ENCODE measurements at places on chromosomes 5 and 9.

DNA sequence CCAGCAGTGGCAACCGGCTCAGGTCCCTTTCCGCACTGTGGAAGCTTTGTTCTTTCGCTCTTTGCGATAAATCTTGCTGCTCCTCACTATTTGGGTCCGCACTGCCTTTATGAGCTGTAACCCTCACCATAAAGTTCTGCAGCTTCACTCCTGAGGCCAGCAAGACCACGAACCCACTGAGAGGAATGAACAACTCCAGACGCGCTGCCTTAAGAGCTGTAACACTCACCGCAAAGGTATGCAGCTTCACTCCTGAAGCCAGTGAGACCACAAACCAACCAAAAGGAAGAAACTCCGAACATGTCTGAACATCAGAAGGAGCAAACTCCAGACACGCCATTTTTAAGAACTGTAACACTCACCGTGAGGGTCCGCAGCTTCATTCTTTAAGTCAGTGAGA lies 103.5 kb downstream of the GLIS3 start:
- no peak for DNase-seq

DNA sequence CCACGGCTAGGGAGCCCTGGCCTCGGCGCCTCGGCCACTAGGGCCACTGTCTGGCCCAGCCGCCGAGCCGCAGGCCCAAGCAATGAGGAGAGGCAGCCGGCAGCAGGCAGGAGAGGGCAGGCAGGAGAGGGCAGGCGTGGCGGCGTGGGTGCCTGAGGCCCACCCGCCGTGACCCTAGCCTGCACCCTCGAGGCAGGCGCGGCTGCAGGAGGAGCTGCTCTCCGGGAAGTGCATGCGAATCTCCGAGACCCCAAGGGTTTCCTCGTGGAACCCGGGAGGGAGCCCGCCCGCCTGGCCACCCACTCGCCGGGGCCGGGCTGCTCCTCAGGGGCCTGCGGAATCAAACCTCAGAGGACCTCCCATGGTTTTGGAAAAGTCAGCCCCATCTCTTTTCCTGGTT lies 9.3 kb downstream of the GRIN1 start:
- no peak for DNase-seq

- no peak for DNase-seq
These were observed 119.5 kb downstream of the PJA2 start for GRCh38 chr5:109290231-109290630.

DNA sequence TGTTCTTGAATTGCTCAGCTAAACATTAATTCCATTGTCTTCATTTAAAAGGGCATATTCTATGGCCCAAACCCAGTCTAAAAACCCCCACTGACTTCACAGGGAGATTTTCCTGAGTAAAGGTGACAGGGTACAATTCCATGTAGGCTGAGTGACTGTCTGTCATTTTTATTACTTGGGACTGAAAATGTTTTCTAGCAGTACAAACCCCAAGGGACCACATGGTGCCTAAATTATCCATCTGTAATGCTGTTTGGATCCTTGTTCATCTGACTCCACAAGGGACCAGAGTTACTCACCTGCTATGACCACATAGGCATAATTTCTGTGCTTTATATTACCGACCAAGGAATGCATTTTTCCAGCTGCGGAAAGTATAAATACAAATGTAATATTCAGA lies 349.1 kb downstream of the ZNF608 start:
- no peak for DNase-seq

DNA sequence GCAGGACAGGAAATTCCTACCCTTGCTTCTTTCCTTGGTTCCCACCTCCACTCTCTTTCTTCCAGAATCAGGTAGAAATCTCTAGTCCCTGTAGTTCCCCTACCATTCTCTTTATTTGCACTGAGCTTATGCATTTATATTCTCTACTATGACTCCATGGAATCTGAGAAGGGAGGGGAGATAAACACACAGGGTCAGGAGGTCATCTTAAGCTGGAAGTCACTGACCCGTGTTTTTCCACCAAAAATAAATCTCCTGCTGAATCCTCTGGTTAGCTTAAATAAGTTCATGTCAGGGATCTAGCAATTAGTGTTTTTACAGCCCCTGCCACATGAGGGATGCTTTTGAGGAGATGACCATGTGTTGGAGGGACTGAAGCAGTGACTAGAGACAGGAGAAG lies 3.7 kb downstream of the ACTL7B start:
- DNase-seq: no peak

DNA sequence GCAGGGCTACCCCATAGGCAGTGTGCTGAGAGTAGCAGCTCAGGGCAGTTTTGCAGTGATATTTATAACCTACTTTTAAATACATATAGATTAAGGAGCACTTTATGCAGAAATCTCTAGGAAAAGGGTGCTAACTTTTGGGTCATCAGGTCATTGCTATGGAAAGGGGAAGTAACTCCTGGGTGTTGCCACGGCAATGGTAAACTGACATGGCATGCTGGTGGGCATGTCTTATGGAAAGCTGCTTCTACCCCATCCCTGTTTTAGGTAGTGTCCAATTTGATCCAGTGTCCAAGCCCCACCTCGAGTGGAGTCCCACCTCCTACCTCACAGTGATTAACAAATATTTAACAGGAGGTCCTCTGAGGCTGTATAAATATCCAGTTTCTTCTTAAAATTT lies 56.8 kb upstream of the XPA start:
- DNase-seq: no peak

- DNase-seq: no peak
These were observed 189.6 kb downstream of the HSPA4 start for GRCh38 chr5:133241179-133242092.

- DNase-seq: peak; percentile 18
These were observed 2.3 kb upstream of the MYOZ3 start for GRCh38 chr5:150658699-150659265.

DNA sequence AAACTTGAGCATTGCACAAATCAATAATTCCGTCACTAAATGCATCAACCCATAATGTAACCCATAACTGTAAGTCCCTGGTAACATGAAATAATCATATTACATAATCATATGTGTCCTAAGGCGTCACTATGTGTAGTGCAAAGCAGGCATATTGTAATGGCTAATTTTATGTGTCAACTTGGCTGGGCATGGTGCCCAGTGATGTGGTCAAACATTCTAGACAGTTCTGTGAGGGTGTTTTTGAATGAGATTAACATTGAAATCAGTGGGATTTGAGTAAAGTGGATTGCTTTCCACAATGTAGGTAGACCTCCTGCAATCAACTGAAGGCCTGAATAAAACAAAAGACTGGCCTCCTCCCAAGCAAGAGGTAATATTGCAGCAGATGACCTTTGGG lies 794.4 kb upstream of the ACO1 start:
- DNase-seq: no peak

DNA sequence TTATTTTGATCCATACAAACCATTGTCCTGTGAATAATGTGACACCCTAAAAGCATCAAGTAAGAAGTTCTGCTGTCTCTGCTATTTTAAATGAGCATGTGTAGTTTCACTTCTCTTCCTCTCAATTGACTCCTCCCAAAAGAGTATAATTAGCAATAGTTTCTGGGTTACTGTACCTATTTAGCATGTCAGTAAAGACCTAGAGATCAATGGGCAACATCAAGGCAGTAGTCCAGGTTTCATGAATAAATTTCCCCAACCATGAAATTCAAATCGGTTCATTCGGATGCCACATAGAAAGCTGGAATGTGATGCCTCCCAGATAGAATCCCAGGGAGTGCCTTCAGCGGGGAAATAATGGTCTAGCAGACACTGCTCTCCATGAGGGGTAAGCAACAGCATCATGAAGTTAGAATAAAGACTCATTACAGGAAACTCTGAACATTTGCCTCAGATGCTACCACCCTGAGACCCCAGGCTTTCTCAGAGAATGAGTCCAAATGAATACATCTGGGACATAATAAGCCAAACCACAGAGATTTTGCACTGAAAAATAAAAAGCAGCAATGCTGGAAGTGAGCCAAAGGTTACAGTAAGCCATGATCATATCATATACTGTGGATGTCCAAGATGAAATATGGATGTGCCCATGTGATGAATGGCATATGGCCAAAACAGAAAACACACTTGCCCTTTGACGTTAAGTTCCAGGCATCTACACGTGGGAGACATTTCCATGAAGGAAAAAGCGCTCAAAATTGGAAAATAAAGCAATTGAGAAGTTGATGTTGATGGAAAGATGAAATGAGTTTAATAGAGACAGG lies 1107.0 kb upstream of the SEMA6A start:
- no peak for DNase-seq

DNA sequence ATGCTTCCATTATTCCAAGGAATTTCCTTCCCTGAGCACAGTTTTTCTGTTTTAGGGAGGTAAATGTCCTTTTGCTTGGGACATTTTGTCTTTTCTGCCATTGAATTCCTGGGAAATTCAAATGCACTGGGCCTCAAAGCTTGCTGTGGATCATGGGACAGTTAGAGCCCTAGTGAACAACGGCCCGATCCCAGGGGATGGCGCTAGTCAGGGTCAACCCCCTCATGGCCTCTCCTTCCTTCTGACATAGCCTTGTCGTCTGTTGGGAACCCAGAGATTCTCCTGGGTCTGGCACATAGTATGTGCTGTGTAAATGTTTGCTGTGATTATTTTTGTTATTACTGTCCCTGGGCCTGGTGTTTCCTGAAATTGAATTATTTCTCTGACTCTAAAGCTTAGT lies 30.7 kb upstream of the COL15A1 start:
- DNase-seq: no peak

DNA sequence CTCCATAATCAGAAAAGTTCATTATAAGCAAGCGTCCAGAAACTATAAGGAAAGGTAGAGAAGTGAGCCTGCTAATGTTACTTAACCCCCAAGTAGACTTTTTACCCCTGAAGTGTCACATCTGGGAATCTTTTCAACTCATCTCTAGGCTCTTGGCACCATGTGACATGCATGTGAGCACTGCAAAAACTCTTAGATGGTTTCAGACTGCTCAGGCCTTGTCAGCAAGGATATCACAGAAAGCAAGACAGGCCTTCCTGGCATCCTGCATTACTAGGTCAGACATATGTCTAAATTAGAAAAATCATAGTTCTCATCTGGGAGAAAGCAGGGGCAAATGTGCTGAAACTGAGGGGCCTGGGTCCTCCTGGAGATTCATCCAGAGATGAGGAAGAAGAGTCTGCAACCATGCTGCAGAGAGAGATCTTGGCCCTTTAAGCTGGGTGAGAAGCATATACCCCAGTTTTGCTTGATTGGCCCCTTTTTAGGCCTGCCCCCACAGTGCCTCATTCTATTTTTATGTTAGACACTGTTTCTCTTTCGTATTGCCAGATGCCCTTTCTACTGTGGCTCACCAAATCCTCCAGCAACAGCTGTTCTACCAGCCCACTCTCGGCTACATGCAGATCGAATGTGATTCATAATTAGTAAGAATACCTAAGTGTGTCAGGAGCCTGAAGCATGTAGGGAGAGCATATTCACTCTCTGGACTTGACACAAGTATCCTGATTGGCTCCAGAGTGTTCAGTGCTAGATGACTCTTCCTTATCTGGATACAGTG lies 19.0 kb downstream of the TMEM8B start:
- no peak for DNase-seq

GRCh38 chr5:174828804-174829510 lies 104.6 kb downstream of the MSX2 start:
- DNase-seq: no peak

GRCh38 chr9:116080561-116080960 lies 73.0 kb upstream of the PAPPA start:
- DNase-seq: no peak

GRCh38 chr5:18772475-18772874 lies 1138.2 kb downstream of the TAF11L14 start:
- no peak for DNase-seq

GRCh38 chr5:168135897-168136296 lies 155.5 kb upstream of the WWC1 start:
- no peak for DNase-seq

DNA sequence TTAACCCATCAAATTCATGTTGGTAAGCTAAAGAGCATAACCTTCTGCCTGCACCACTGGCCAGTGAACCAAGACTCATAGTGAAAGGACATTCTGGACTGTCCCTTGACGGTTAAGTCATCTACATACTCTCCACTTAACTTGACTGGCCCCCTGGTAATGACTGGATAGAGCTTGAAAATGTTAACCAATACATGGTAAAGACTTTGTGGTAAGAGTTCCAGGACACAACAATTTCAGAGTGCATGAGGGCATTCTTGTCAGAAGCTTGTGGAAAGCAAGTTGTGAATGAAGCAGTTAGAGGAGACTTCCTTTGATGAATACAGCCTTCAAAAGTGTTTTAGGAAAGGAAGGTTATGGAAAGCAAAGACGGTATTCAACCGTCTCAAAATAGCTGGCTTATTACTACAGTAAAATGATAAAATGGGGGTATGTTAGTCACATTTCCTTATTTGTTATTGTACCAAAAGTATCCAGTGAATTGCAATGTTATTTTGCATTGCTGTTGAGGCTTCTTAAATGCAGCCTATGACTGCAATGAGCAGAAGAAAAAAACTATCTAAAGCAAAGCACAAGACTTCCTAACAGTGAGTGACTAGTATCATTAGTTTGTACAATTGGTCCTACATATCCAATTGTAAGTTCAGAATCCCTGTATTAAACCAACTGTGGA lies 47.2 kb upstream of the DAB2 start:
- DNase-seq: no peak

GRCh38 chr9:86885232-86885631 lies 62.1 kb downstream of the GAS1 start:
- no peak for DNase-seq

- no peak for DNase-seq
These were observed 44.2 kb upstream of the CKMT2 start for GRCh38 chr5:81188962-81189361.

DNA sequence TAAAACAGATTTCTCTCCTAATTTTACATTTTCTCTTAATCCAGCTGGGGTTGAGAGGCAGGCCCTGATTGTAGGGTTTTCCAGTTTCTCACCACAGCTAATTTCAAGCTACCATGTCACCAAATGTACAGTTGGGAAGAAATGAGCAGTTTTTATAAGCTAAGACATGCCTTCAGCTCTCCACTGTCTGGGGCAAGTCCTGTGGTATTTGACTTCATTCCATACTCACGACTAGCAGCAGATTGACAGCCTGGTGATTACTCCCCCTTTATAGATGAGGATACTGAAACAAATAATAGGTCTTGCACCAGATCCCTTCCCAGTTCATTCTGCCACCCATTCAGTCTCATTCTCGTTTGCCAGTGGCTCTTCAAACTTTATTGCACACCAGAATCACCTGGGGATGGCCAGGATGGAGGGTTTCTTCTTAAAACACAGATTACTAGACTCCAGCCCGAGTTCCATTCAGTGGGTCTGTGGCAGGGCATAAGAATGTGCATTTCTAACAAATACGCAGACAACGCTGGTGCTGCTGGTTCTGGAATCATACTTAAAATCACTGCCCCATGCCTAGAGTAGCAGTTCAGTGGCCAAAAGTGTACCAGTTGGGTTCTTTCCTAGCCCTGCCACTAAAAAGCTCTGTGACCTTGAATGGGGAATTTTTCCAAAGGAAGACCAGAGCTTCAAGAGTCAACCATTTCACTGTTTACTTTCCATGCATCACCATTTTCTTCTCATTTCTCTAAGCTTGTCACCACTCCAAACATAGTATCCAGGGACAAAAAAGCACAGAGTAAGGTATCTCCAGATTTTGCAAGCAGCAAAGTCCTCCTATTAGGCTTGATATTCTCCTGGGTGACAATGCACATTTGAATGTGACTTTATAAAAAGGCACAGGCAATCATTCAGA lies 64.3 kb downstream of the CSNK1A1 start:
- no peak for DNase-seq

- no peak for DNase-seq
These were observed 66.2 kb downstream of the NTNG2 start for GRCh38 chr9:132228062-132228461.

All from right hindlimb (tissue), 1 donor.